ENCODE measurements at places on chromosomes 3 and 15. TPM values are rescaled to one million over a fixed set of nuclear protein-coding genes. Genes with fewer than 3 reads are reported as not detected.

TMEM212 gene
- total RNA-seq: not detected

- H3K27me3 ChIP-seq: no peaks in the 10 kb centered on the region
- no peak overlapping the region for H3K4me3 ChIP-seq
- DNase-seq: no peak
These were observed 101.0 kb upstream of the LPP start for GRCh38 chr3:188053036-188053340.

DNA sequence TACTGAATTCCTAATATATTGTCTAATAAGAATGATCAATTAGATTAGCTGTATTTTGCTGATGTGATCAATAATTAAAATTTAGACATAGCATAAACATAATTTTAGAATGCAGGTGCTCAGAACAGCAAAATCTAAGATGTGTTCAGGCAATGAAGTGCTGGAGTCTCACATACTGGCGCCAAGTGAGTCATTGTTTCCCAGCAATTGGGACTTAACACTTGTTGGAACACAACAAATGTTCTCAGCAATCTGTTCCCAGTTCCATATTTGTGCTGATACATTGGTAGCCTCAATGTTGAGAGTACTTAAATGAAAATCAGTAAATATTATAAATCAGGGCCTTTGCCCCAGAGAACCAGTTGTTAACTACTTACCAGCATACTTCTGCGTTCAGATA lies 619.0 kb downstream of the ROBO1 start:
- H3K4me3 ChIP-seq: no peak overlapping the region
- DNase-seq: no peak
- H3K4me1 ChIP-seq: no peaks in the 10 kb centered on the region
- H3K27me3 ChIP-seq: no peaks in the 10 kb centered on the region

DNA sequence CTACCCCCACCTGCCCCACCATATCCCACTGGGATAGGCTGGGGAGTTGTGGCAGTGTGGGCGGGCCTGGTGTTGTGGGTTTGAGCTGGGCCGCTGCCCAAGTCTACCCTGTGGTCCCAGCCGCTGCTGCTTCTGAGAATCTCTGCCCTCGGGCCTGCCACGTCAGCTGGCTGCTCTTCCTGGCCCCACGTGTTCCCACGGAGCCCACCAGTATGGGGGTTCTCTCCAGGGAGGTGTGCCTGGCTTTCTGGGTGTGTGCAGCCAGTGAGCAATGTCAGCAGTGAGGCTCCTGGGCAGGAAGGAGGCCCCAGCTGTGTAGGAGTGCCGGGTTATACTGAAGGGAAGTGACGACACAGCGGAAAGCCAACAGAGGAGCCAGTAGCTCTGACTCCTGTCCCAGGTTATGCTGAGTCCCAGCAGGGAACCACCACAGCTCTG lies 10.5 kb downstream of the GNAI2 start:
- H3K27ac ChIP-seq: peak overlapping the region; percentile 92
- peak overlapping the region; percentile 79 for H3K4me3 ChIP-seq
- peaks cover 37% of the 10 kb centered on the region for H3K4me1 ChIP-seq
- no peaks in the 10 kb centered on the region for H3K27me3 ChIP-seq
- no peak for DNase-seq

GOLGA8J gene
- 0.44 TPM for total RNA-seq

DNA sequence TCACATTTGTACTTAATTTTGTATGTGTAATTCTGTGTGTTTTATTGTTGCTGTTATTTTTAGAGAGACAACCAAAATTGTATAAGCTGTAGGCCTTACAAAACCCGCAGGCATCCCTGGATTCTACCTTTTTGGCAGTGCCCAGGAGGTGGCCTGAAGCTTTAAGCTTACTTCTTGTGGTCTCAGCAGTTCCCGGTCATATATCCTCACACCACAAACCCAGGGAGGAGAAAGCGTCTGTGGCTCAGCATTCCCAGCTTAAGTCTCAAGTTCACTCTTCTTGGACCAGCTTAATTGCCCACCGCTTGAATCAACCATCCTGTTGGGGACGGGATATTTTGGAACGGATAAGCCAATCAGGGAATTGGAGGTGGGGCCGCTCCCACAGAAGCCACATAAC lies 36.7 kb downstream of the C2CD4A start:
- no peak for DNase-seq
- H3K4me3 ChIP-seq: no peak overlapping the region
- H3K4me1 ChIP-seq: no peaks in the 10 kb centered on the region
- H3K36me3 ChIP-seq: no peaks in the 10 kb centered on the region
- H3K27ac ChIP-seq: no peak overlapping the region

DNA sequence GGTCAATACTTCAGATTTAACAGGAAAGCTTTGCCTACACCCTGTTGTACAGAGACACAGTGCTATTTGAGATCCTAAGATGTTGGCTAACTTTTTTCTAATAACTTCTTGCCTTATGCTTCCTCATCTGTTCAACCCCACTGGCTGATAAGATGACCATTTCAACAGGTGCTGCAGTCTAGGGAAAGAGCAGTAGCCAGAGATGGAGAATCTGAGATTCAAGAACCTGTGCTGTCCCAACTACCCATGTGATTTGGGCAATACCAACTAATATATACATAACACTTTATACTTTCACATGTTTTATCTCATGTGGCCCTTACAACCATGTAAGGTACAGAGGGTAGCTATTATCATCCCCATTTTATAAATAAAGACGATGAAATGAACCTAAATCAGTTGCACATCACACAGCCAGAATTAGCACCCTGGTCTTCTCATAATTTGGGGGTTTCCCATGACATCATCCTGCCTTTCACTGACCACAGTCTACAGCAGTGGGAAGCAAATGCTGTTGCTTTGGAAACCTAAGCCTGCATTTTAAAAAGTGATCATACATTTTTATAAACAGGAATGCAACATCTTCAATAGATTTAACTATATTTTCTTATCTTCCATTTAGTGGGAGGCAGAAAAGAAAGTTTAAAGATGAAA lies 9.7 kb downstream of the TTC23 start:
- no peaks in the 10 kb centered on the region for H3K27me3 ChIP-seq
- no peaks in the 10 kb centered on the region for H3K36me3 ChIP-seq
- no peak for DNase-seq
- H3K4me1 ChIP-seq: no peaks in the 10 kb centered on the region
- no peak overlapping the region for H3K4me3 ChIP-seq

PYGO1 gene
- total RNA-seq: 4.9 TPM

GRCh38 chr3:52204337-52205073 lies 6.5 kb downstream of the ALAS1 start:
- H3K4me3 ChIP-seq: no peak overlapping the region
- H3K4me1 ChIP-seq: no peaks in the 10 kb centered on the region
- H3K27ac ChIP-seq: peak overlapping the region; percentile 13

GRCh38 chr3:30408105-30408557 lies 198.3 kb upstream of the TGFBR2 start:
- no peaks in the 10 kb centered on the region for H3K4me1 ChIP-seq
- no peaks in the 10 kb centered on the region for H3K27me3 ChIP-seq
- H3K4me3 ChIP-seq: no peak overlapping the region
- no peak overlapping the region for H3K27ac ChIP-seq

NFKBIZ gene
- total RNA-seq: 243 TPM

DNA sequence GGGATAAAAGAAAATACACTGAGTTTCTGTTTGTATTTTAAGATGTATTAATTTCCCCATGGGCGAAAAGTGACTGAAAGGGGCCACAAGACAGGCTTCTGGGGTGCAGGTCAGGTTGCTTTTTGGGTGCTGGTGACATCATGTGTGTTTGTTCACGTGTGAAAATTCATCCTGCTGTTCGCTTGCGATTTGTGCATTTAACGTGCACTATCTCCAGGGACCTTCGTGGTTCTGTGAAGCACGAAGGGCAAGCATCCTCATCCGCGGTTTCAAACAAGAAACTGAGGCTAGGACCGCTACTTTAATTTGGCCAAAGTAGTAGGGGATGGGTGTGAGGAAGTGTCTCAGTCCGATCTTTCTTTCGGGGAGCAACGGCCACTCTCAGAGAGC lies 1.6 kb upstream of the SMAD6 start:
- peak overlapping the region; percentile 81 for H3K27ac ChIP-seq
- no peaks in the 10 kb centered on the region for H3K36me3 ChIP-seq
- no peaks in the 10 kb centered on the region for H3K4me1 ChIP-seq
- no peak for DNase-seq
- H3K4me3 ChIP-seq: peak overlapping the region; percentile 73

DNA sequence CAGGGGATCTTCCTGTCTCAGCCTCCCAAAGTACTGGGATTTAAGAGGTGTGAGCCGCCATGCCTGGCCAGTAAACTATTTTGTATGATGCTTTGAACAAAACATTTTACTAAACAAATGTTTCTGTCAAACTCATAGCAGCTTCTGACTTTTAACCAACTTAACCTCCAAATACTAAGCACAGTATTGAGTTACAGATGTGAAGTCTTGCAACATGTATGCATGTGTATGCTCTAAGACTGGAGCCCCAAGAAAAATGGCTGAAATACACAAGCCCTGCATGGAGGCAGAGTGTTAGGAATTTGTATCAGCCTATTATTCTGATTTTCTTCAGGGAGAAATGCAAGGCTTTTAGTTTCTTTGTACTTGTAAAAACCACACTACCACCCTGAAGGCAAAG lies 137.1 kb downstream of the CBLB start:
- no peak overlapping the region for H3K27ac ChIP-seq
- H3K27me3 ChIP-seq: no peaks in the 10 kb centered on the region
- no peaks in the 10 kb centered on the region for H3K4me1 ChIP-seq
- H3K4me3 ChIP-seq: no peak overlapping the region
- peaks cover 3% of the 10 kb centered on the region for H3K36me3 ChIP-seq
- DNase-seq: no peak

MORC1 gene
- total RNA-seq: not detected

CCDC13 gene
- total RNA-seq: 2.3 TPM

DNA sequence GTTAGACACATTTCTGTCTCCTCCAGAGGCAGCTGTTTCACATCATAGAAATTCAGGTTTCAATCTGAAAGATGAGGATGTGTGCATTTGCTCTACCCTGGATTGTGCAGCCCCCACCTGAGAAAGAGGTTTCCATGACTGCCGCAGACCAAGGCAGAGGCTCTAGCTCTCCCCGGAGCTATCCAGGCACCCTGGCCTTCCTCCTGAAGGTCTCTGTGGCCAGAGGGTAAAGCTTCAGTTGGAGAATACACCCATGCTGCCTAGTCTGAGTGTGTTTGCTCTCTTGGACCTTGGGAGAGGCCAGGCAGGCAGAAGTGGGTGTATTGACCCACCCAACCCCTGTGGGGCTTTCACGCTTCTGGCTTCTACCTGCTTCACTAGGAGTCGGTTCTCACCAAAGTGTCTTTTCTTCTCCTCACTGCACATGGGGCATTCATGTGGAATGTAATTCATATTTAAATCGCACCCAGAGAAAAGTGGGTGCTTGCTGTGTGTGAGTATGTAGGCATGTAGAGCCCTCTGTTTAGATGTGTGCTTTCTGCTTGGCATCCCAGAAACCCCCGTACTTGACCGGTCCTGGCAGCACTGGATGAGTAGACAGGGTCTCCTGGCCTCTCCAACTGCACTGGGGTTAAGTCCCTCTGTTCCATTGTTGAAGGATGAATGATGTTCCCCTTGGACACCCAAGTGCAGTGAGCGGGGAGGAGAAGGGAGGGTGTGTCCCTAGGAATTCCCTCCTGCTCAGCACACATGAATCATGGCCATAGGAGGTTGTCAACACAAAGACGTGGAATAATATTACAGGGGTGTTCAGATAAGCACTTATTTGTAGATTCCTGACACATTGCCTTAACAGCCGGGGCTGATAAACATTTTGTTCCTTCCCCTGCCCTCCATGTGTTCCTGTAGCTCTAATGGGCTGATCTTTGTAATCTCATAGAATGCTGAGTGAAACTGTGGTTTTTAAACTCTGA lies 20.3 kb upstream of the RAB6B start:
- no peak overlapping the region for H3K4me3 ChIP-seq
- no peaks in the 10 kb centered on the region for H3K27me3 ChIP-seq
- H3K36me3 ChIP-seq: no peaks in the 10 kb centered on the region
- H3K4me1 ChIP-seq: no peaks in the 10 kb centered on the region
- H3K27ac ChIP-seq: no peak overlapping the region

DNA sequence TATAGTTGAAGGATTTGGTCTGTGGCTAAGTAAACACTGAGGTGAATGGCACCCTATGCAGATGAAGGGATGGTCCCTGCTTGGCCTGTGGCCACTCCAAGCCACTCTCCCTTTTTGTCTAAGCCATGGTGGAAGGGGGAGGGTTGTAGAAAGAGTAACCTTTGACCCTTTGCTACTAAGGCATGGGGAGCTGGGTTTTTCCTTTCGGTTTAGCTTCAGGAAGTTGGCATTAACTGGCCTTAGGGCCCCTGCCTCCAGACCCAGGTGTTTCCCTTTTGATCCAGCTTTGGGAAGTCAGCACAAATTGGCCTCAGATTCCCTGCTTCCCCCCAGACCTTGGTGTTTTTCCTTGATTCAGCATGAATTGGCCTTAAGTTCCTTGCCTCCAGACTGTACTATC lies 49.5 kb downstream of the EFCAB12 start:
- H3K4me1 ChIP-seq: no peaks in the 10 kb centered on the region
- H3K36me3 ChIP-seq: no peaks in the 10 kb centered on the region
- no peak overlapping the region for H3K27ac ChIP-seq
- no peak for DNase-seq
- H3K4me3 ChIP-seq: no peak overlapping the region
- no peaks in the 10 kb centered on the region for H3K27me3 ChIP-seq

DNA sequence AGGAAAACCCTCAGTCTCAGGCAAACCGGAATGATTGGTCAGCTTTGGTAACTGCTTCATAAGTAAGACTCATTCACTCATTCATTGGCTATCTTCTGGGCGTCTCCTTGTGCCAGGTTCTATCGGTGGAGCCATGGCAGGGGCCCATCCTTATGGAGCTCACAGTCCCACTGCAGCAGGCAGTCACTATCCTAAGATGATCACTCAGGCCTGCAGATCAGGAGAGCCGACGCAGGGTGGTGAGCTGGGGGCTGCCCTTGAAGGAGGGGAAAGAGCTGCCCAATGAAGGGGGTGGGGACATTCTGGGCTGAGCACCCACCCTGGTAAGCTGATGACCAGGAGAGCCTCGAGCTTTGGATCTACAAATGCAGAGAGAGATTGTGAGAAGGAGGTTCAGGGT lies 20.5 kb upstream of the FGD5 start:
- no peak overlapping the region for H3K4me3 ChIP-seq
- no peaks in the 10 kb centered on the region for H3K4me1 ChIP-seq
- H3K27me3 ChIP-seq: no peaks in the 10 kb centered on the region
- no peaks in the 10 kb centered on the region for H3K36me3 ChIP-seq
- no peak for DNase-seq

GRCh38 chr3:45689787-45690145 lies 570 bp downstream of the SACM1L start:
- H3K27ac ChIP-seq: peak overlapping the region; percentile 88
- H3K4me1 ChIP-seq: peaks cover 4% of the 10 kb centered on the region
- DNase-seq: no peak
- H3K27me3 ChIP-seq: no peaks in the 10 kb centered on the region
- peak overlapping the region; percentile 57 for H3K4me3 ChIP-seq

- no peaks in the 10 kb centered on the region for H3K36me3 ChIP-seq
- H3K4me1 ChIP-seq: peaks cover under 1% of the 10 kb centered on the region
- H3K27ac ChIP-seq: no peak overlapping the region
- peak; percentile 11 for DNase-seq
- no peak overlapping the region for H3K4me3 ChIP-seq
These were observed 113.1 kb upstream of the NR2E3 start for GRCh38 chr15:71697236-71697635.

- no peaks in the 10 kb centered on the region for H3K27me3 ChIP-seq
- no peaks in the 10 kb centered on the region for H3K36me3 ChIP-seq
- DNase-seq: no peak
- H3K4me1 ChIP-seq: peaks cover 25% of the 10 kb centered on the region
- no peak overlapping the region for H3K4me3 ChIP-seq
- peak overlapping the region; percentile 54 for H3K27ac ChIP-seq
These were observed 22.9 kb downstream of the ANP32A start for GRCh38 chr15:68797599-68798345.

DZIP3 gene
- 10.8 TPM for total RNA-seq

GRCh38 chr3:24341668-24342067 lies 153.0 kb downstream of the THRB start:
- H3K4me3 ChIP-seq: no peak overlapping the region
- no peak overlapping the region for H3K27ac ChIP-seq
- no peaks in the 10 kb centered on the region for H3K36me3 ChIP-seq
- DNase-seq: no peak
- H3K27me3 ChIP-seq: no peaks in the 10 kb centered on the region

All from breast epithelium (tissue), 4 donors.